ENCODE measurements at places on chromosomes 3 and 15. TPM values are rescaled to one million over a fixed set of nuclear protein-coding genes. Genes with fewer than 3 reads are reported as not detected.
A peak's percentile ranks its signal among the peaks of the same experiment; 100 is the strongest.

Gene FBXW12
- total RNA-seq: not detected

DNA sequence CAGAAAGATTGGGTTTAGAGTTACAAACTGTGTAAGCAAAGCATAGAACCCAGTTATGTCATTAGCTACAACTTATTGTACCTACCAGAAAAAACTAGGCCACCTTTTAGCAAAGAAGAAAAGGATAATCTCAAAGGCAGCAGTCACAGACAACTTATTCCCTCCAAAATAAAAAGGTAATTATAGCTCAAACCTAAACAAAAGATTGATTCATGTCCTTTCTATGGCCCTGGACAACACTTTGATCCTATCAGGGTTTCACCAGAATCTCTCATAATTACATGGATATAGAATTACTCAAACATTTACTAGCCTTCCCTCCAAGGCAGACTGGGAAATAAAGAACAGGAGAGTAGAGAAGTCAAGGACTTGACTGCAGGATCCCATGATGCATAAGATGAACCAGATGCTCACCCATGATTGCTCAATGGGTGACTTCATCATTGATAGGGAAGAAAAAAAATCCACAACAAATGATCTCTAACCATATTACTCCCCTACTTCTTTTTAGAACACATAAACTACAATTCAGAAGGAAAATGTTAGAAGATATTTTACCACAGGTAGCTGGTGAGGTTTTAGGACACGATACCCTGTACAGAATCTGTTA is 17.4 kb downstream of the DET1 start:
- no peak for DNase-seq

Gene TMEM158
- total RNA-seq: 248 TPM

GRCh38 chr3:47265008-47265407 is 17.6 kb downstream of the KIF9 start:
- DNase-seq: no peak

GRCh38 chr3:155778462-155778861 is 27.6 kb downstream of the C3orf33 start:
- DNase-seq: no peak

GRCh38 chr3:32428092-32429068 is 36.7 kb downstream of the CMTM7 start:
- DNase-seq: no peak

DNA sequence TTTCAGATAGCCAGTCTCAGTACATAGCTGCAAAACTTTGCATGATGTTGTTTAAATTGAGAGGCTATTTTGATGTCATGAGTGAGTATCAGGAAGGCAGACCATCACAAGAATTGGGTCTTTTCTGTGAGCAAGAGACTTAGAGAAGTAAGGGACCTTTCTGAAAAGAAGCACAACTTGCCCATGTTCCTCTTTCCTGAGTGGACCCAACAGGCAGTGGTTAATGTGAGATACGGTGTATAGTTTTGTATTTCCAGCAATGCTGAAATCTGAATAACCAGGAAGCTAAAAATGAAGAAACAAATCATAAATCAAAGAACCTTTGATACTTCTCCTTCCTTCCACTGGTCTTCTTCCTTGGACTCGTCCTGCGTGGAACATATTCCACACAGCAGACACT is 25.1 kb downstream of the MCTP2 start:
- no peak for DNase-seq

DNA sequence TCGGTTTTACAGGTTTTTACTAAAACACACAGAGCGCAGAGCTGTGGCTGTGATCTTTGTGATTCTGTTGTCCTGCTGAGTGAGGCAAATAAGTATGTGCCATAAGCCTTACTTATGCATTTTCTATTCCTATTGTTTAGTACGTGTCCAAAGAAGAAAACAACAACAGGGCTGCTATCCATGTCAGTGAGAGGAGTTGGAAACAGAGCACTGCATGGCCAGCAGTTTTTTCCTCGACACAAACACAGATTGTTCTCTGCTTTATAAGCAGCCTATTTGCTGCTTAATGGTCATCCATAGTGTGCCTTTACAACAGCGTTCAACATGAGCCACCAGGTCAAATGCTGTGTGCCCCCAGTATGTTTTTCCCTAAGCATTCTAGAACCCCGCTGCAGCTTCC is 79.8 kb downstream of the SHQ1 start:
- no peak for DNase-seq

DNA sequence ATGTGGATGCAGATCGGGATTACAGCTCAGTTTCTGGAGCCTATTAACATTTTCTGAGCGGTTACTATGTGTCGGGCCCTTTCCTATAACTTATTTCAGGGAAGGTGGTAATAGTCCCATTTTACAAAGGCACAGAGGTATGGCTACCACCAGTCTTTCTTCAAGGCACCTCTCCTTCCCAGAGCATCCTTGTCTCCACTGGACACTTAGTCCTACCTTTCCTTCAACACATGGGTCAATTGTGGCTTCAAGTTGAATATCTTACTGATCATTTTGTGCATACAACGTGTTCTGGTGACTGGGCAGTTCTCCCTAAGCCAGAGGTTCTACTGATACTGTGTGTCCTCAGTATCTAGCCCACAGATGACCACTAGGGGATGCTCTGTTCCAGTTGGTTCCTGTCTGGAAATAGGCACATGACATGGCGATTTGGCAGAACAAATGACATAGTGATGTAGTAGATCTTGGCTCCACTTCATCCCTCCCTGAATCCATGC is 60.7 kb upstream of the CMTM8 start:
- peak; percentile 82 for DNase-seq

GRCh38 chr3:80018375-80018774 is 250.6 kb upstream of the ROBO1 start:
- no peak for DNase-seq

Gene RASGRP1
- total RNA-seq: 0.53 TPM

Gene IL17RD
- total RNA-seq: 5.7 TPM

Gene IFT80
- total RNA-seq: 18.3 TPM

GRCh38 chr3:97937205-97937604 is 35.0 kb downstream of the RIOX2 start:
- DNase-seq: no peak

GRCh38 chr15:52352086-52352485 is 56.5 kb upstream of the MYO5C start:
- no peak for DNase-seq

Gene HHATL
- not detected for total RNA-seq

DNA sequence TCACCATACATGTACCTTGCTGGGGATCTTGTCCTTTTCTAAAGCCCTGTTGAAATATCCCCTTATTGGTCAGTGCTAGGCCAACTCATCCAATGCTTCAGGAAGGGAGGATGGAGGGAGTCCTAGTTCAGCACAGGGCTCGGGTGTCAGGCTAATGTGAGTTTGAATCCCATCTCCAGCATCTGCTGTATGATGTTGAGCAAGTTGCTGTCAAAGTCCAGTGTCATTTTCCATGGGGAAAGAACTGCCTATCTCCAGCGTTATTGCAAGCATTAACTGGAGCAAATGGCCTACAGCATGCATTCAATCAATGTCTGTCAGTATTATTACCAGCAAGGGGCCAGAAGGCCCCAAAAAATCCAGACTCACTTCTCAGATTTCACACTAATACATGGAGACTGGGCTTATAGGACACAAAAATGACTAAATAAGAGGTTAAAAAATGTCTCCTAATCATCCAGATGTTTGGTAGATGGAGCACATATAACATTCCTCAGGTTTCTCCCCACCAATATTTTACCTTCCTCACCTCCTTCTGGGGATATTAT is 40.8 kb downstream of the SRGAP3 start:
- no peak for DNase-seq

DNA sequence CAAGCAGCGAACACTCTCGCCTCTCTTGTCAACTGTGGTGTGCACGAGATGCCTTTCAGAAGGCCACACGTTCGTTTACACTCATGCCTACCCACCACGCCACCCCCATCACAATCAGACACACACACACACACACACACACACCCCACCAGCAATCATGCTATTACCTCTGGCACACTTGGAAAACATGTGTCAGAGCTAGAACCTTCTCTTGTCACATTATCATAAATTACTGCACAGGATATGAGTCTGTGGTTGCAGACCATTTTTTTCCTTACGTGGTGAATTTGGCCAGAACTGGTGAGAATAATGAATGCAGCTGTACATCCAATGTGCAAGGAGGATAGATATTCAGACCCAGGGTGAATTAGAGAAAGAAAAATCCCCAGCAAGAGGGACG is 52.4 kb downstream of the TRIM69 start:
- DNase-seq: peak; percentile 52

- DNase-seq: no peak
Measured at GRCh38 chr3:132435224-132435910, 18.1 kb downstream of the DNAJC13 start.

Gene GRM2
- under 0.01 TPM for total RNA-seq

- DNase-seq: no peak
Measured at GRCh38 chr3:72203613-72204349, 418.8 kb upstream of the PROK2 start.

Gene C3orf70
- total RNA-seq: 2.6 TPM

Gene PLA2G4D
- total RNA-seq: not detected

GRCh38 chr3:153951276-153951675 is 169.9 kb upstream of the ARHGEF26 start:
- DNase-seq: no peak

DNA sequence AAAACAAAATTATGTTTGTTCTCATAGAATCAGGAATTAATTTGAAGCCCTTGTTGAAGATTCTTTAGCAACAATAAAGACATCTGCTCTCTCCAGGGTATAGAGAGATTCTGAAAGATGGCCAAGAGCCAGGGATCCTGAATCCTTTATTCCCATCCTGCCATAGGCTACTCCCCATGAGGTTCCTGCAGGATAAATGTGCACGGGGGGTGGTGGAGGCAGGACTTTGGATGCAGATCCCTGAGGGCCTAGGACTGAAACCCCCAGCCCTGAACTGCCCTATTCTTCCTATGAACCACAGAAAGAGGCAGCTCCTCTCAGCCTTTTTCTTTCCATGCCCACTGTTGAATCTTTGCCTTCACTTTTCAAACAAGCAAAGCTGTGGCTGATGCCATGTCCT is 17.1 kb downstream of the TMEM108 start:
- no peak for DNase-seq

GRCh38 chr3:124791639-124792151 is 61.4 kb downstream of the UMPS start:
- peak; percentile 93 for DNase-seq

GRCh38 chr15:65509321-65509720 is 8.2 kb downstream of the DPP8 start:
- no peak for DNase-seq

GRCh38 chr3:105527949-105528348 is 161.2 kb downstream of the ALCAM start:
- peak; percentile 82 for DNase-seq
